ENCODE measurements at places on chromosomes 7 and 10. TPM values are rescaled to one million over a fixed set of nuclear protein-coding genes. Genes with fewer than 3 reads are reported as not detected.
A peak's percentile ranks its signal among the peaks of the same experiment; 100 is the strongest.

DNA sequence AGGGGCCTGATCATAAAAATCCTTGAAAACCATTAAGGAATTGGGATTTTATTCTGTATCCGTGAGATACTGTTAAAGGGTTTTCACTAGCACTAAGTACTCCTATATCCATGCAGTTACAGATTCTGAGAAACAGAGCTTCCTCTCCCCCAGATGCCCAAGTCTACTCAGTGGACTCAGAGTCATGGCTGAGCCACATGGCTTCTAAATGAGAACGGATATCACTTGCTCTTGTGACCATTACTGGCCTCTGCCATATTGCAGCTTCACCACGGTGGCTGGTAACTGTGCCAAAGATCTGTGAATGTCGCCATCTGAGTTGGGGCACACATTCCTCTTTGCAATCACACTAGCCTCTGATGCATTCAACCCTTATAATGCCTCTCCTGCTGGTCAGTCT lies 42.0 kb upstream of the PALS2 start:
- no peaks in the 10 kb centered on the region for H3K4me1 ChIP-seq
- DNase-seq = no peak
- H3K27me3 ChIP-seq = no peaks in the 10 kb centered on the region

- H3K4me3 ChIP-seq = no peak overlapping the region
- H3K27me3 ChIP-seq = peaks cover 46% of the 10 kb centered on the region
- no peak for DNase-seq
These were observed 190.8 kb downstream of the ADRA2A start for GRCh38 chr10:111267673-111268072.

- no peaks in the 10 kb centered on the region for H3K27me3 ChIP-seq
- H3K27ac ChIP-seq = no peak overlapping the region
- DNase-seq = no peak
- H3K4me3 ChIP-seq = no peak overlapping the region
These were observed 177.6 kb upstream of the NAMPT start for GRCh38 chr7:106462365-106462859.

GRCh38 chr10:110420401-110421193 lies 77.1 kb upstream of the DUSP5 start:
- no peaks in the 10 kb centered on the region for H3K27me3 ChIP-seq
- no peaks in the 10 kb centered on the region for H3K36me3 ChIP-seq
- H3K4me1 ChIP-seq = peaks cover 34% of the 10 kb centered on the region
- H3K27ac ChIP-seq = no peak overlapping the region

DNA sequence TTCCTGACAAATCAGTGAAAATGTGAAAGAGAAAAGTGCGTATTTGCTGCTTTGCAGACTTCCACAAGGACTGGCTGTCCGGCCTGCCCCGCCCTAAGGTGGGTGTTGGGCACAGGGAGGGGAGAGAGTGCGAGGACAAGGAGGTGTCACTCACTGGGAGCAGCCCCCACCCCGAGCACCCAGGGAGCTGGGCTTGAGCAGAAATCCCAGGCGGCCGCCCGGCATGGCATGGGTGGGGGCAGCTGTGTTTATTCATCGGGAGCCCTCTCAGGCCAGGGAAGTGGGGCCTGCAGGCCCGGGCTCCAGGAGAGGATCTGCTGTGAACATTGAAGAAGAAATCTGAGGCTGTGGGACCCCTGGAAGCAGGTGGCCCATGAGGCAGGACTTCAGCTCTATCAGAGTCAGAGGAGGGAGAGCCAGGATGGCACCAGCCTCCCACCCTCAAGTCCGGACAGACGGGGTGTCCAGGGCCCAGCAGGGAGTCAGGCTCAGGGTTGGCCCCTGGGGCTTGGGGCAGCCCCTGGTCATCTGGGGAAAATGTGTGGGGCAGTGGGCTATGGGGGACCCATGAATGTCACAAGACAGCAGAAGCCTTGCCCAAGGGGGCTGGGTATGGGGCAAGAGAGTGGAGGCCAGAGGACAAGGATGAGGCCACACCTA lies 164.4 kb upstream of the PPP2R2D start:
- H3K27ac ChIP-seq = no peak overlapping the region
- no peak overlapping the region for H3K4me3 ChIP-seq
- peaks cover 49% of the 10 kb centered on the region for H3K27me3 ChIP-seq
- DNase-seq = no peak
- no peaks in the 10 kb centered on the region for H3K4me1 ChIP-seq

DNA sequence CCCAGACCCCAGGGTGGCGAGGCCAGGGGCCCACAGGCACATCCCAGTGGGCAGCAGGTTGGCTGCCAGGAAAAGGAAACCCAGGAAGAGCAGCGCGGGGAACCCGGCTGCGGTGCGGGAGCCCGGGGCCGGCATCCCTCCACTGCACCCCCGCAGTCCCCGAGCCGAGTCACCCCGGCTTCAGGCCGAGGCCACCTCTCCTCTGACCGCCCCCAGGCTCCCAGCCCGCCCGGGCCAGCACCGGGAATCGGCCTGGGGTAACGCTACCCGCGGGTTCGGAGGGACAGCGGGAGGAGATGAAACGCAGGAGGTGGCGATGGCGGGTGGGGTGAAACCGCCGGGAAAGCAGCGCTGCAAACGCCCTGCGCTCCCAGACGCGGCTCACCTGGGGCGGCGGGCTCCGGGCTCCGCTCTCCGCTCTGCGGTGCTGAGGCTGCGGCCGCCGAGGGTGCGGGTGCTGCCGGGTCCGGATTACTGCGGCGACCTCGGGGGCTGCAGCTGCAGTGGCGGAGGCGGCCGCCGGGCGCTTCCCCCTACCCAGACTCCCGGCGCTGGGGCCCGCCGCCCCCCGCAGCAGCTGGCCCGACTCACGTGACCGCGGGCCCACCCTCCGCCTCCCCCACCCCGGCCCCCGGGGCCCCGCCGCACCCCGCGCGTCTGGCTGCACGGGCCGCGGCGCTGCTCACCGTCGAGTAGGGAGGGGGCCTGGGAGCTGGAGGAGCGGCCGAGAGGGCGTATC lies at the start of gene SCRN1:
SCRN1 (minus strand) TSS at position 545 of the 739 bp plus-strand sequence. CDS start 20,734 bp downstream, outside the sequence.
- H3K4me1 ChIP-seq = peaks cover 20% of the 10 kb centered on the region
- H3K27ac ChIP-seq = peak within 1 kb of the TSS; percentile 82
- H3K36me3 ChIP-seq = no peaks in the 10 kb centered on the region
- peak within 1 kb of the TSS; percentile 78 for H3K4me3 ChIP-seq
- DNase-seq = peak; percentile 42

DNA sequence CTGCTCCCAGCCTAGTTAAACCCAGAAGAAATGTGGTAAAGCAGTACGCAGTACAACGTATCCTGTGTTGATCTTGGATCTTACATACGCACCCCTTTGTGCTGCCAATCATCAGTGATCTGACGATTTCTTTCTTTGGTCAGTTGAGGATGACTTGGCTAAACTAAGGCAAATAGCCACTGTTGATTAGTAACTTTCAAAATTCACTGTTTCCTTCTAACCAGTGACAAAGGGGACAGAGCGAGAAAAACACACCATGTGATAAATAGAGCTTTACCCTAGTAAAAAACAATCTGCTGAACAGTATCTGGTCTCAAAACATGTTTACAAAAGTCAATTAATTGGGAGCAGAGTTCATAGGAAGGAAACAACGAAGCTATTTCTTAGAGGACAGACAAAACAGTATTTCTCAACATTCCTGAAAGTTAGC lies 123.2 kb upstream of the RAB18 start:
- no peak overlapping the region for H3K27ac ChIP-seq
- no peaks in the 10 kb centered on the region for H3K36me3 ChIP-seq
- H3K4me3 ChIP-seq = no peak overlapping the region

DNA sequence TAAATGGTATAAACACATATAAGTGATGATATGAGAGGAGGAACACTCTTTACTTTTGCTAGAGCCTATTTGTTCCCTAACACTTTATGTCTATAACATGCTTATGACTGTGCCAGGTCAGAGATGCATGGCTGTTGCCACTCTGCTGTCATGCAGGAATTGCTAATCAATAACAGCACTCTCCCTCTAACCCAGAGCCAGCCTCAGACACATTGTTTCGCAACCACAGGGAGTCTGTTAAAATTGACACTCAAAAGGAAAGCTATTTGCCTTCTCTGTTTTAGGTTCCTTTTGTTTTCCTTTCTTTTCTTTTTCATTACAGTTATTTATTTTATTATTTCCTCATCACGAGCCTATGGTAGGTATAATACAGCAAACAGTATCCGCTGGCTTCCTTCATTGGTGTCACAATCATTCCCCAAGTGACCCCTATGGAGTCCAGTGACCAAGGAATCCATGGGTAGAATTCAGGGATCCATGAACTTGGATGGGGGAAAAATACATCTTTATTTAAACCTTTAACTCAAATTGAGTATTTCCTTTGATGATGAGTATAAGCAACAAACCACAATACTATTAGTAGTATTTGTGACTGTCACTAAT lies 6.8 kb downstream of the PON2 start:
- peaks cover 5% of the 10 kb centered on the region for H3K4me1 ChIP-seq
- H3K4me3 ChIP-seq = no peak overlapping the region
- no peak overlapping the region for H3K27ac ChIP-seq
- H3K36me3 ChIP-seq = peaks cover 21% of the 10 kb centered on the region

- no peak for DNase-seq
- no peaks in the 10 kb centered on the region for H3K36me3 ChIP-seq
- H3K4me3 ChIP-seq = no peak overlapping the region
- no peak overlapping the region for H3K27ac ChIP-seq
These were observed 610.0 kb downstream of the KCNMA1 start for GRCh38 chr10:77027576-77027975.

GRCh38 chr7:69796416-69796815 lies 198.1 kb downstream of the AUTS2 start:
- DNase-seq = no peak
- H3K27me3 ChIP-seq = no peaks in the 10 kb centered on the region
- H3K4me1 ChIP-seq = peaks cover 25% of the 10 kb centered on the region

GRCh38 chr10:8331387-8331786 lies 276.9 kb downstream of the GATA3 start:
- H3K27me3 ChIP-seq = peaks cover 64% of the 10 kb centered on the region
- H3K27ac ChIP-seq = no peak overlapping the region
- H3K4me3 ChIP-seq = no peak overlapping the region
- no peaks in the 10 kb centered on the region for H3K36me3 ChIP-seq
- DNase-seq = no peak

DNA sequence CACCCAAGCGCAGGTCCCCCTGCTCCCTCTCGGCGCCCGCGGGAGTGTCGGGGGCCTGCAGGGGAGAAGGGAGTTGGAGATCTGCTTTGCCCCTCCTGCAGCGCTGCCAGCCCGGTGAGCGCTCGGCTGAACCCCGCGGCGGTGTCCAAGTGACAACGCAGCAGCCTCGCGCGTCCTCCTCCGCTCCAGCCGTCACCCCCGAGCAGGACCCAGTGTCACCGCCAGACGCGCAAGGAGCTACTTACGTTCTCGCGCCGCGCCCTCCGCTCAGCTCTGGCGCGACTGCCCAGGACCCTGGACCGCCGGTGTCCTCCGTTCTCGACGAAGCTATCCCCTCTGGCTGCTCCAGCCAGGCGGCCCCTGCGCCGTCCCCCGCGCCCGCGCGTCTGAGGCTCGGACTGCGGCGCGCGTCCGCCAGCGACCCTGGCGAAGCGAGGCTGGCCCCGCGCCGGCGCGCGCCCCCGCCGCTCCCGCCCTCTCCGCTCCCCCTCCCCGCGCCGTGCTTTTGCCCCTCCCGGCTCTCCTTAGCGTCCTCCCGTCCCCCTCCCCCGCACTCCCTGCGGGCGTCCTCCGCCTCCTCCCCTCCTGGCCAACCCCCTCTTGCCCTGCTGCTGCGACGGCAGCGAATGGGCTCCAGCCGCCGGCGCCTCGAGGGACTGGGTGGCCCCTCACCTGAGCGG lies at the start of gene NRCAM:
NRCAM (minus strand) TSS at position 439 of the 680 bp plus-strand sequence. CDS start 216,372 bp downstream, outside the sequence.
- no peaks in the 10 kb centered on the region for H3K36me3 ChIP-seq
- peak within 1 kb of the TSS; percentile 67 for H3K4me3 ChIP-seq
- H3K4me1 ChIP-seq = peaks cover 26% of the 10 kb centered on the region
- DNase-seq = no peak
- no peak within 1 kb of the TSS for H3K27ac ChIP-seq
- peaks cover 87% of the 10 kb centered on the region for H3K27me3 ChIP-seq

GRCh38 chr10:60978287-60979115 lies 34.5 kb upstream of the RHOBTB1 start:
- DNase-seq = no peak
- peaks cover 16% of the 10 kb centered on the region for H3K4me1 ChIP-seq
- H3K36me3 ChIP-seq = no peaks in the 10 kb centered on the region
- H3K4me3 ChIP-seq = no peak overlapping the region
- H3K27me3 ChIP-seq = no peaks in the 10 kb centered on the region
- H3K27ac ChIP-seq = no peak overlapping the region

- H3K36me3 ChIP-seq = peaks cover 44% of the 10 kb centered on the region
- H3K4me3 ChIP-seq = no peak overlapping the region
- H3K27ac ChIP-seq = no peak overlapping the region
- DNase-seq = no peak
- H3K27me3 ChIP-seq = no peaks in the 10 kb centered on the region
- peaks cover 4% of the 10 kb centered on the region for H3K4me1 ChIP-seq
These were observed 269.1 kb downstream of the ZMYND11 start for GRCh38 chr10:404346-404745.

DNA sequence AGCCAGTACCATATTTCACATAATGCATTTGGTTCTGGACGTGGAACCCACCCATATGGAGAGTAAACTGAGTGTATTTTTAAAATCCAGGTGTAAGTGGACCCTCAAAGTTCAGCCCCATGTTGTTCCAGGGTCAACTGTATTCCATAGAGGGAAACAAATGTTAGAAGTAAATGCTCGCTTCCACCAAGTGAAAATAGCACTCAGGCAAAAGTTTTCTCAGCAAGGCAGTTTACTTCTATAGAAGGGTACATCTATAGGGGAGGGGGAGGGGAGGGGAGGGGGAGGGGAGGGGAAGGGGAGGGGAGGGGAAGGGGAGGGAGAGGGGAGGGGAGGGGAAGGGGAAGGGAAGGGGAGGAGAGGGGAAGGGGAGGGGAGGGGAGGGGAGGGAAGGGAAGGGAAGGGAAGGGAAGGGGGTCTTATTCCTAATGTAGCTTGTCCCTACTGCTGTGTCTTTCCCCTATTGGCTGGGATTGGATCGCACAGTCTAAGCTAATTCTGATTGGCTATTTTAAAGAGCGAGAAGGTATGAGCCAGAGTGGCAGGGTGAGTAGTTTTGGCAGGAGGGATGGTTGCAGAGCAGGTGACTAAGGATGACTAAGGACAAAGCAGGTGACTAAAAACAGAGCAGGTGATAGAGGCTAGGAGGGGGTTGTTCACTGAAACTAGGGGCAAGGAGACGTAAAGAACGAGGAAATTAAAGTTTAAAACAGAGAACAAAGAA lies 29.1 kb downstream of the GARIN1A start:
- DNase-seq = no peak
- no peak overlapping the region for H3K4me3 ChIP-seq
- H3K27me3 ChIP-seq = peaks cover 48% of the 10 kb centered on the region
- peaks cover 9% of the 10 kb centered on the region for H3K4me1 ChIP-seq
- H3K36me3 ChIP-seq = no peaks in the 10 kb centered on the region

The ZNHIT1 gene
- total RNA-seq = 56.9 TPM

The CARD11 gene
- 0.16 TPM for total RNA-seq

The INPP5A gene
- 105 TPM for total RNA-seq

The NPY gene
- total RNA-seq = not detected

The OAT gene
- 24.3 TPM for total RNA-seq

The FGF8 gene
- not detected for total RNA-seq

The SAP25 gene
- total RNA-seq = 1.1 TPM

The STOX1 gene
- total RNA-seq = 0.33 TPM

The CISD1 gene
- 173 TPM for total RNA-seq

The HECW1 gene
- total RNA-seq = not detected

The ITIH5 gene
- 10.8 TPM for total RNA-seq

The SLC39A12 gene
- not detected for total RNA-seq

The SPDYE6 gene
- total RNA-seq = not detected

The GRK5 gene
- total RNA-seq = 52.8 TPM

The PNLIPRP3 gene
- not detected for total RNA-seq

All from left ventricle myocardium inferior (tissue), 1 donor.